ENCODE measurements at places on chromosomes 2 and 18.

DNA sequence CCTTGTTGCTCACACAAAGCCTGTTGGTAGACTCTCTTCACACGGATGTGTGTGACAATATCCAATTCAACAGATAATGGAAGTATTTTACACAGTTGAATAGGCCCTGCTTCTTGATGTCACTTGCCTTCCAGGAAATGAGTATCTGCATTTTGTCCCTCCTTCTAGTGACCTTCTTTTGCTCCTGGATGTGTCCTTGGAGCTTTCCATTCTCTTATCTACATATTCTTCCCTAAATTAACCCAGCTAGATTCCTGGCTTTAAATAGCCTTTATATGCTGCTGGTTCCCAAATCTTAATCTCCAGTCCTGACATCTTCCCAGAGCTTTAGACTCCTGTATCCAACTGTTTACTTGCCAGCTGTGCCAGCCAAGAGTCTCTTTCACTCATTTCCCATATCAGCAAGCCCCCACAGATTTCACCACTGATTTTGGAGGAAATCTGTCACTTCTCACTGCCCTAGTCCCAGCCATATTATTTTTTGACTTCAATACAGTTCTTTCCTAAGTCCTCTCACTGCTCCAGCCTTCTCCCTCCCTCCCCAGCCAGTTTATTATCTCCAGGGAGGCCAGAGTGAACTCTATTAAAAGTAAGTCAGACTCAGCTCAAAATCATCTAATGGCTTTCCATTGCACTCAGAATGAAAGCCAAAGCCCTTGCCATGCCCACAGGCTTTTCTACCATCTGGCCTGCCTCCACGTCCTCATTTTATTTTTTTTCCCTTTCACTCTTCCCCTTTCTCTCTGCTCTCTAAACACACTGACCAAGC is 170.0 kb downstream of the PDE11A start:
- DNase-seq, result no peak

DNA sequence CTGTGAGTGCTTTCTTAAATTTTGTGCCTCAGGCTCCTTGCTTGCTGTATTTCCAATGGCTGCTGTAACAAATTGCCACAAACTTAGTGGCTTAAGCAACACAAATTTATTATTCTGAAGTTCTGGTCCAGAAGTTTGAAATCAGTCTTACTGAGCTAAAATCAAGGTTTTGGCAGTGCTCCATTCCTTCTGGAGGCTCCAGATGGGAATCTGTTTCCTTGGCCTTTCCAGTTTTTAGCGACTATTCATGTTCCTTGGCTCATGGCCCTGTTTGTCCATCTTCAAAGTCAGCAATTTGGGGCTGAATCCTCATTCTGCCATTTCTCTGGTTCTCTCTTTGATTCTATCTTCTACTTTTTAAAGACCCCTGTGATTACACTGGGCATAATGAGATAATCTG is 31.8 kb downstream of the STRADB start:
- no peak for DNase-seq

DNA sequence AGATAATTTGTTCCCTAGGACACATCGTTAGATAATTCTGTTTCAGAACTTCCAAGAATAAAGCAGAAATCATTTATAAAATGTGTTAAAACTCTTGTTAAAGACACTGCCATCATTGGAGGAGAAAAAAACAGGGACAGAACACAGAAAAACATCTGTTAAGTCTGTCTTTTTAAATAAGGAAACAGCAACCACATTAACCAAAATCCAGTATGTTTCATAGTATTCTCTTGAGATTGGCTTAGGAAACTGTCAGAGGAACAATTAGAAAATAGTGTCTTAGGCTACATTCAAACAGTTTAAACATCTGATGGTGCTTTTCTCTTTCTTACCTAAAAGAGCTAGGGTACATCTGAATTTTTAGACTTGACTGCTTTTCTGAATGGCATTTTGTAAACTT is 81.6 kb downstream of the PMS1 start:
- no peak for DNase-seq

- no peak for DNase-seq
Observed at GRCh38 chr18:73688851-73689711, 458.6 kb downstream of the FBXO15 start.

GRCh38 chr18:75204732-75205513 is 4.0 kb downstream of the PTGR3 start:
- no peak for DNase-seq

- DNase-seq, result peak; percentile 86
Observed at GRCh38 chr18:34223164-34223892, 1.4 kb downstream of the NOL4 start.

- no peak for DNase-seq
Observed at GRCh38 chr18:7844017-7844416, 276.9 kb downstream of the PTPRM start.

- DNase-seq, result no peak
Observed at GRCh38 chr2:79824086-79824786, 311.4 kb downstream of the CTNNA2 start.

DNA sequence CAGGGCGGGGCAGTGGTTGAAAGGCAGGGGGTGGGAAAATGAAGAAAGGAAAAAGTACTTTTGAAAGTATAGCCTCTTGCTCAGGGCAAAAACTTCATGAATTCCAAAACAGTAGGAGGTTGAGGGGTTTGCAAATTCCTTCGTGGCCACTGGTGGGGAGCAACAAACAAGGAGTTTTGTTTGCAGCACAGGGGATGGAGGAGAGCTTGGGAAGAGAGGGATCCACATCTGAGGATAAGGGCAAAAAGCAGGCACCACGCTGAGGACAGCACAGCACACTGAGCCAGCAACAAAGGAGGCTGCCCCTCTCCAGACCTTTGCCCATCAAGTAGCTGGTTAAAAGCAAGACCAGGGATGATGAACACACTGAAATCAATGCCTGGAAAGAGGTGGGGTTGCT is 148.9 kb downstream of the TCF4 start:
- no peak for DNase-seq

DNA sequence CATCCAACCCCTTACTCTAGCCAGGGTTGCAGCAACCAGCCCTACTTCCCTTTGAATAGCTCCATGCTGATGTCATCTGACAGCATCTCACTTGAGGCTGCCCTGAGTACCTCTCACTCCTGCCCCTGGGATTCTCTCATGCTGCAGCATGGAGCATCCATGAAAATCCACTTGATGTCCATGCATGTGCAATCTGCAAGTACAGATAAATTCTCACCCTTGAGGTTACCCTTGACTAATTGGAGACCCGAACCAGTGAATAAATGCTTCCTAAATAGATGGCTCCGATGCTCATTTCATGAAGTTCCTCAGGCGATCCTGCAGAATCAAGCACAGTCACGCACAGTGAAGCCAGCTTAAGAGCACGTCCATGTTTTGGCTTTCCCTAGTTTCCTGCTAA is 298.3 kb downstream of the RBM43 start:
- no peak for DNase-seq

DNA sequence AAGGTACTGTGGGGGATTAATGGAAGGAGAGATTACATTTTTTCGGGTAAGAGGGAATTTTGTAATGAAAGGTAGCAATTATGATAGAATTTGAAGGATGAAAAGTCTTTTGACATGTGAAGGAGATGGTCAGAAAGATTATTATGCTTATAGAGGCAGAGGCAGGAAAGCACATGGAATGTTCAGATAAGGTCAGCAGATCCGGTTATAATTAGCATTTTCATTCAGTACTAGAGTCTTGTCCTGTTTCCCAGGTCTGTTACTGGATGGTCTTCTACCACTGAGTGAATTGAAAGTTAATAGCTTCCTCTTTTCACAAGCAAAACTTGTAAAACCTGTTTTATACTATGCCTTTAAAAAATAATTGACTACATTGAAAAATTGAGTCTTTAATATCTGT is 116.9 kb downstream of the PHLPP1 start:
- peak; percentile 67 for DNase-seq

DNA sequence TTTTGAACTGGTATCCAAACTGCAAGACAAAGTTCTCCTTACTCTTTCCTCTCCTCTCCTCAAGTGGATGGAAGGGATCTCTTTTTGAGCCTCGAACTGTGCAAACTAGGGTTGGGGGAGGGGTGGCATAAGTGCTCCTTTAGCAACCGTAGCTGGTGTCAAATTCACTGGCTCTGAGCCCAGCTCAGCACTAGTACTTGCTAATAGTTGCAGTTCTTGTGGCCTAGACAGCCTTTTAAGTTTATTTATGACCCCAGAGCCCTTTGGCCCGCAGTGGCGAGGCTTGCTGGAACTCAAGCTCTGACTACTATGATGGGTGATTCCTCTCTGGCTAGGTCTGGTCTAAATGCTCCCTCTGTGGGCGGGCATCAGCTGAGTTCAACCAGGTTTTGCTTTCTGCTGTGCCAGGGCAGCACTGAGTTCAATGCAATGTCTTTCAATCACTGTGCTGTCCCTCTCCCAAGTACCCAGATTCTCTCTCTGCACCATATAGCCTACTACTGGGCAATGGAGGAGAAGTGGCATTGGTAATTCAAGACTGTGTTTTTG is 528.4 kb upstream of the SYT4 start:
- peak; percentile 51 for DNase-seq

DNA sequence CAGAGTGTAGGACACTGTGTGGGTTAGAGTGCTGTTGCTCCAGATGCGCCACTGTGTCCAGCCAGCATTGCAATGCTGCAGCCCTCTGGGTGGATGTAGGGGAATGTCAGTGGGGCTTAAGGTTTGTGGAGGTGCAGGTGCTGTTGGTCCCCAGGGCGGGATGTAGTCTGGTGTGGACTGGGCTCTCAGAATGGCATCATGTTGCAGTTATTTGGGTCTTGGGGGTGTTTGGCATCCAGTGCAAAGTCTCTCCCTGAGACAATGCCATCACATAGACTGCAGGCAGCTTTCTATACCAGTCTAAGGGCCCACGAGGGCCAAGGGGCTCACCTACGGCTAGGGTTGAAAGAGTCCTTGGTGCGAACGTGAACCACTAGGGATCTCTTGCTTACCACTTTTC is 275.3 kb downstream of the SOX11 start:
- no peak for DNase-seq

- no peak for DNase-seq
Observed at GRCh38 chr2:1981421-1981820, 237.1 kb upstream of the PXDN start.

DNA sequence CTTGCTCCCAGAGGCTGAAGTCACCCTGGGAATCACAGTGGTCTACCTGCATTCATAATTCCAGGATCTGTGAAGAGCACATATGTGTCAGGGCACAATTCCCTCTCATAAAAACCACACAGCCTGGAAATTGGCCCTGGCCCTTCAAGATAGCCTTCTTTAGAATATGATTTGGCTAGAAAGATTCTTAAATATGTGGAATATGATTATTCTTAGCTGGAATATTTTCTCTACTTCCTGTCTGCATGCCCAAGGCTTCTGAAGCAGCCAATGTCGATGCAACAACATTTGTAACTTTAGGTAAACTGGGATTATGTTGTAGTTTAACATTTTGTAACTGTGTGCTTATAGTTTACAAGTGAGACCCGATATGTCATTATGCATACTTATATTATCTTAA is 24.2 kb downstream of the ICOS start:
- DNase-seq, result no peak

- peak; percentile 75 for DNase-seq
Observed at GRCh38 chr2:165357758-165358157, 111.7 kb upstream of the CSRNP3 start.

DNA sequence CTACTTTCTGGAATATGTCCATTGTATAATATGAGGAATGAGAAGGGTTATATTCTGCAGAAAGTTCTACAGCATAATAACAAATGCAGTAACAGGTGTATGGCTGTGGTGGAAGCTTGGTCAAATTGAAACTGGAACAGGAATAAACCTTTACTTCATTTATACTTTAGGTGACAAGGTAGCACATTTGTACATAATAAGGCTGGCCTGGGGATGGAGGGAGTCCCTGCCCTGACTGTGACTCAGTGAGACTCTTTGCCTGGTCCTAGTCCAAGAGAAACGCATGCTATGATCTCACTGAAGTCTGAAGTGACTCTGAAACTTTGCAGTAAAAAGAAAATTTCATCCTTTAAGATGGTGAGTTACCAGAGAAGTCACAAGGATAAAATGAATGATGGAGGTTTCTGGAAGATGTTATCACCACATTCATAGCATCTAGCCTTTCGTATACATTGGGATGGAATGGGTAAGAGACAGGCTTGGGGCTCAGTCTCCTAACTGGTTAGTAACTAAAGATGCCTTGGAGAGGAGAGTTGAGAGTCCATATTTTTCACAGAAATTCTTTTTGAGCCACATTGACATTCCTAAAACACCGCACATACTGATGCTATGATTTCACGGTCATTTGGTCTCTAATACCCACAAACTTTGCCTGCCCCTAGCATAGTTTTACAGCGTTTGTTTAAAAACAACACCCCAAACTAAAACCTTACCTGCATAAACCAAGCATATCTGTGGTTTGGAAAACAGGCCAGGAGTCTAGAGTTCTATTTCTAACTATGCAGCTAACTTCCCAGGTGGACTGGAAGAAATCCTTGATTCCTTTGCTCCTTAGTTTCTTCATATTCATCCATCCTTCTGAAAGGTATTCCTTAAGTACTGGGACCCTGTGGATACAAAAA is 42.4 kb upstream of the NABP1 start:
- no peak for DNase-seq

- no peak for DNase-seq
Observed at GRCh38 chr2:235268535-235268934, 225.3 kb upstream of the AGAP1 start.

GRCh38 chr2:68740400-68740914 is 5.8 kb downstream of the ARHGAP25 start:
- DNase-seq, result no peak

DNA sequence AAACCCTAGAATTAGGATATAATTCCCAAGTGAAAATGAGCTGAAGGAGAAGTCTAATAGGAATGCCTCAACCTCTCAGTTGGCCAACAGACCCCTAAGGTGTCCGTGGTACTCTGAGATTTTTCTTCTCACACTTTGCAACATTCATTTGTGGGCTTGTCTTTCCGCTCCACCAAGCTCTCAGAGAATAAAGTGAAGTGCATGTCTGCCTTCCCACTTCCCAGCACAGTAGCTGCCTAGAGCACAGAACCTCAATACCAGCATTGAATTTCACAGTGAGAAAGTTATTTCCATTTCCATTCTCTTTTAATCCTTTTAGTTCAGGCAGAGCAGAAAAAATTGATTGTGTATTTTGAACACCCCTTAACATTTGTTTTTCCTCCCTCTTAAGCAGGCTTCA is 451.8 kb downstream of the TGIF1 start:
- DNase-seq, result no peak

DNA sequence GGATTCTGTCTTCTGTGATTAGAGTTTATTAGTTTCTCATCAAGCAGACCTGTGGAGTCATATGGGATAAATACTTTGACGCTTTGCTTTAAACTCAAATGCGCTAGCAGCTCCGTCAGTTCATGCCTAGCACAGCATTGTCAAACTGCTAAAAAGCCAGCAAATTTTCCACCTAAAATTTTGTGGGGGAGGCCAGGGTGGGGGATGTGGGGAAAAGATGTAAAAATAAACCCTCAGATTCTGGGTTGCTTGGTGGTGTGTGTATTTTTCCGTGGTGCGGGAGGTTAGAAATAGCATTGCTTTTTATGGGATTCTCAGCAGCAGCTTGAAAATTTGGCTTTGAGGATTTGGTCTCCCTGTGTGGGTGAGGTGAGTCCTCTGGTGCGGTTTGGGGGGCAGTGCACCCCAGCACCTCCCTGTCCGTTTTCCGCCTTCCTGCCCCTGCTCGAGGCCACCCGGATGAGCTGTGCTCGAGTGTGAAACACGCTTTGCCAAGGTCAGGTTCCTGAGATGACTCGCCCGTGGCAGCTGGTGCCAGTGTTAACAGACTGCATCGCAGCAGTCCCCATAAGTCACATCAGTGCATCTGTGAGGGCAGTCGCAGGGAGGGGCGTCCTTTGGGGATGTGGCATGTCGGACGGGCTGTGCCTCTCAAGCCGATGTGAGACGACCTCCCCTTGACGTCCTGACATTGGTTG is 65.9 kb downstream of the LDLRAD4 start:
- DNase-seq, result no peak
